Vagina (tissue), 2 donors: ENCODE measurements at places on chromosomes 2 and 18.

DNA sequence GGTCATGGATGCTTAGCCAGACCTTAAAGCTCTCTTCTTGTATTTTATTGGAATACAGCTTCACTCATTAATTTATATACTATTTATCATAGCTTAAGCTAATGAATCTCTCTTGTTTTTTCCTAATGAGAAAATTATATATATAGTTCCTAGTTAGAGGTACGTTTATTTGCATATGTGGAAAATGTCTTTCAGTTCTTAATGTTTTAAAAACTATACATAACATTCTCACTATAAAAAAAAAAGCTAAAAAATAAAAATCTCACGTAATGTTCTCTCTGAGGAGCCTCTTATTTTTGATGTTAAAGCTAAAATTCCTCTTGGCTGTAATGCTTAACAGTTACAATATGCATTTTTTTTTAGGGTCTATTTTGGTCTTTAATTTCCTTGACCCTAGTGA is 16.6 kb downstream of the UGP2 start:
- DNase-seq, result no peak

DNA sequence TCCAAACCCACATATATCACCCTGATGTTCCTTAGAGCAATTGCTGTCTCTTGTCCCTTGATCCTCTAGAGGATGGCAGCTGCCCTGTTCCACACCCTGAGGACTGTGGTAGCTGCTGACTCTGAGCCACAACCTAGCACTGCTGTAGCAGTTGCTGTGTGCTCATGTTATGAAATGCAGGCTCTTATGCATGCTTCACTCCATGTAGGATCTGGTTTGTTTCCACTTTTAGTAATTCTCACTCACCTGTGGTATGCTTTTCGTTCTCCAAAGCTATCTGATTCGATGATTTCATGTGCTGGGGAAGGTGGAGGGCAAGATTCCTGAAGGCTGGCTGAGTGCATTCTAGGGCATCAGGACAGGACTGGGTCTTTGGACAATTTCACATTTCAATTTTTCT is 649.0 kb upstream of the RAB6C start:
- no peak for DNase-seq

- no peak for DNase-seq
These were observed 56.3 kb upstream of the ZDBF2 start for GRCh38 chr2:206218156-206218555.

GRCh38 chr2:167345559-167345958 is 457.3 kb downstream of the XIRP2 start:
- no peak for DNase-seq

DNA sequence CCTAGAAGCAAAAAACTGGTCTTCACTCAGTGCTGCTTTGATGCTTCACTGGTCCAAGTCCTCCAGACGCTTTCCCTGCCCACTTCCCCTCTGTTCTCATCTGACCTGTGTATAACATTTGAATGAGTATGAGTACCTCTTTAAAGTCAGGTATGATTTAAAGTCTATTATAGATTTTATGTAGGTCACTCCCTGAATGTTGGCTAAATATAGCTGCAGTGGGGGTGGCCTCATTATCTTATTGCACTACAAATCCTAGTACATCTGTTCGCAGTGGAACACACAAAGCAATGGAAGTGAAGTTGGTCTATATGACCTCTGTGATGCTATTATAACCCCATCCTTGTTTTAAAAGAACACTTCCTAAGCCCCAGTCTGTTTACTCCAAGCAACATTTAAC is 33.2 kb downstream of the ARHGEF33 start:
- no peak for DNase-seq

DNA sequence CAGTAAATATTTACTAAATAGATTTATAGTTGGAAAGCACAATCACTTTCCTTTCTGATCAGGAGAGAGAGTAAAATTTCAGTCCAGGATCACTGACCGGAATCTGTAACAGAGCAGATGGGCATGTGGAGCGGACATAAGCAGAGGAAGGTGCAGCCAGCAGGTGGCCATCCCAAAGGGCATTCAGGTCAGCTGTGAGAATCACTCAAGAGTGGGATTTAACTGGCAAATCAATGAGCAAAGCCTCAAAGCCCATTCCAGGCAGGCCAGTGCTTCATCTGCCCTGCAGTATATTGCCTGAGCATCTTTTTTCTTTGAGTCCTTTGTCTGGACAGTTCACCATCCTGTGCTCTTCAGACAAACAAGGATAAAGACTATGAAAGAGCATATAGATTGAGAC is 166.4 kb upstream of the SLC14A2 start:
- no peak for DNase-seq

DNA sequence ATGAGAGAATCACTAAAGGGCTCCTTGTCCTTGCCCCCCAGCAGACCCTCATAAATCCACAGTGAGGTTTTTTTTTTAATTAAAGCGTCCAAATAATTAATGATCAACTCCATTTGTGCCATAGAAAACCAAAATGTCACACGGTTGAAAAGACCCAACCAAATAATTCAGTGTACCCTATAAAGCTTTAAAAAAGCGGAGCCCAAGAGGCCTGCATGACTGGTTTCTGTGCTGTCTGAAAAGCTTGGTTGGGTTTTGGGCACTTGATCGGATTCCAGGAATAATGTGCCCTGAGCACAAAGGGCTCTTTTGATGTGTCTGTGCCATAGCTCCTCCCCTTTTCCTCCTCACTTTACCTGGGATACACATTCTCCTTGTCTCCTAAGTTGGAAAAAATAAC is 523.2 kb downstream of the TNS1 start:
- no peak for DNase-seq

- DNase-seq, result no peak
These were observed 107.3 kb upstream of the MYCN start for GRCh38 chr2:15832849-15833680.

DNA sequence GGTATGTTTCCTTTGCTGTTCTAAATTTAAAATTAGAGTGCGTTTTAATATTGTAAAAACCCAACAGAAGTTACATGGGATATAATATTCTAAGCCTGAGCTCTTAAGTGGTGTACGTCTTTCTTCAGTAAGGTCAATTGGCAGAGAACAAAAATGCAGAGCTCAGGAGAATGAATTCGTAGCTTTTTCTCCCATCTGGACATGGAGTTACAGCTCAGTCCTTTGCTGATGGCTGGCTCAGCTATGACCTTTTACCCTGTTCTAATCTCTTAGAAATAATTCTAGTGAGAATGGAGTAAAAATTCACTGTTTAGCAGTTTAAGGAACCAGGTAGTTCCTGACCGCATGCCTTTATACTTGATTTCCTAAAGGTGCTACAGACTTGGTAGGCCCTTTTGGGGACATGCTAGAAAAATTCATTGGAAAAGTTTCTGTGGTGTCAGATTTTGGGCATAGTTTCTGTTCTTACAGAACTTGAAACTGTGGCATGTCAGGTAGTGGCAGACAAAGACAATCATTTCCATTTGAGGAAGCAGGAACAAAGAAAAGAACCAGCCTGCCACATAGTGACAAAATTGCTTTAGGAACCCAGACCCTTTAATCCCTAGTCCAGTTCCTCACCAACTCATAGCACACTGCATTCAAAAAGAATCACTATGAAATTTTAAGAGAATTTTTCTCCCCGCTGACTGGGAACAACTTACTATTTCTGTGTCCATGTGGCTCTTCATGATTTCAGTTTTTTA is 566.8 kb upstream of the ZNF804A start:
- DNase-seq, result no peak

DNA sequence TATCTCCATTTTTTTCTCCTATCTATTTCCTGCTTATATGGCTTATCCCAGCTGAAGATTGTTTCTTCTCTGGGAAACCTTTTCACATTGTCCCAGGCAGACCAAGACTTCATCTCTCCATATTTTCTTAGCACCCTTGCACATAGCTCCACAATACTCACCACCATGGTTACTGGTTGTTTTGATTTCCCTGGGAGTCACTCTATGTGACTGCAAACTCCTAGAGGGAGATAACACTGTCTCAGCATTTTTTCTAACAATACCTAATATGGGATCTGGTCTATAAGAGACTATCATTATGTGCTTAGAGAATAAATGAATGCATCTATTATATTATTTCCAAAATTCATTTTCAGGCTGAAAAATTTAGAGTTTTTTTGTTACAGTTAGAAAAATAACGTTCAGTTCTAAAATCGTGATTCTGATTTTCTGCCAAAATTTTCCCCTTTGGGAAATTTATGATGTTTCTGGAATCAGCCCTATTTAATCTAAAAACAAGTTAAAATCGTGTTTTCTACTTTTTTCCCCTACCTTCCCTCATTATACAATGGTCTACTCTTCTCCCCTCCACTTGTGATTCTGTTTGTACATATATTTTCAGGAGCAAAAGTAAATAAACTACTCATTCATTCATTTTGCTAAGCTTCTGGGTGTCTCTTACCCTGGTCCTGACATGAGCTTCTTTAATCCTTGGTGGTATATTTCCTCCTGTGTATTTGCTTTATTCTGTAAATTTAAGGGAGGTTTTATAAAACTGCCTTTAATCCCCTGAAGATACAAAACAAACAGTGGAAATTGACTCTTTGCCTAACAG is 95.4 kb downstream of the HNMT start:
- DNase-seq, result no peak

GRCh38 chr2:43491065-43491639 is 104.7 kb downstream of the THADA start:
- DNase-seq, result no peak

DNA sequence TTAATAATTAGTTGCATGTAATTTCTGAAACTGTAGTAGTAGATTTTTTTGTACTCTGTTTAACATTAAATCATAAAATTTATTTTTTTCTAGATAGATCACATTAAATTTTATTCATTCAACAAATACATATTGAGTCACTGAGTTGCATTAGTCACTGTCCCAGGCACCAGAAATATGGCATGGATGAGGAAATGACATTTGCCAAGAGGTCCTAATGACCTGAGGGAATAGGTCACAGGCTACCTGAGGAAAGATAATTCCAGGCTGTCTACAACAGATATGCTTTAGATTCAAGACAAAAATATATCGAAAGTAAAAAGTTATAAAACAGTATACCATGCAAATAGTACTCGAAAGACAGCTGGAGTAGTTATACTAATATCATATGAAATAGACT is 852.4 kb upstream of the ACVR2A start:
- no peak for DNase-seq

- DNase-seq, result no peak
These were observed 78.0 kb upstream of the HPCAL1 start for GRCh38 chr2:10224734-10225133.

GRCh38 chr2:119201815-119202214 is 21.8 kb upstream of the STEAP3 start:
- no peak for DNase-seq
